Hematopoietic multipotent progenitor cell (in vitro differentiated cells): ENCODE measurements at places on chromosomes 3 and 15. TPM values are rescaled to one million over a fixed set of nuclear protein-coding genes. Genes with fewer than 3 reads are reported as not detected.

The FRMD5 gene
- not detected for total RNA-seq

The IL17RB gene
- total RNA-seq = under 0.01 TPM

The DAPK2 gene
- 0.81 TPM for total RNA-seq

The RNF13 gene
- total RNA-seq = 45.8 TPM

The TSPAN3 gene
- 182 TPM for total RNA-seq

The NTRK3 gene
- total RNA-seq = under 0.01 TPM

The IQCF5 gene
- total RNA-seq = 0.27 TPM

The MRPL3 gene
- 44.7 TPM for total RNA-seq

The ANKRD63 gene
- total RNA-seq = 1.1 TPM

The GRIP2 gene
- total RNA-seq = not detected

The CLK3 gene
- total RNA-seq = 117 TPM

The DIPK2A gene
- 47.1 TPM for total RNA-seq

DNA sequence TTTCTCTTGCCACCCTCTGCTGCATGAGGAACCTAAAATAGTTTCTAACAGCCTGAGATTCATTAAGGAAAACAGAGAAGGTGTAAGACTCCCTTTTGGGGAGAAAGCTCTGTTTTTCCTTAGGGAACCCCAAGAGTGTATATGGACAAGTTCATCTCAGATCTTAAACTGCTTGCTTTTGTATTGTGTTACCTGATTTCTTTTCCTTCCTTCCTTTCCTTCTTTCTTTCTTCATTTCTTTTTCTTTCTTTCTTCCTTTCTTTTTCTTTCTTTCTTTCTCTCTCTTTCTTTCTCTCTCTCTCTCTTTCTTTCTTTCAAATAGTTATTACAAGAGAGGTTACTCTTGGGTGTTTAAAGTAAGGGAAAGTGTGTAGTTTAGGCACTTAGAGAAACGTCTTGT, 5.3 kb upstream of the POC1A start:
- DNase-seq = no peak

DNA sequence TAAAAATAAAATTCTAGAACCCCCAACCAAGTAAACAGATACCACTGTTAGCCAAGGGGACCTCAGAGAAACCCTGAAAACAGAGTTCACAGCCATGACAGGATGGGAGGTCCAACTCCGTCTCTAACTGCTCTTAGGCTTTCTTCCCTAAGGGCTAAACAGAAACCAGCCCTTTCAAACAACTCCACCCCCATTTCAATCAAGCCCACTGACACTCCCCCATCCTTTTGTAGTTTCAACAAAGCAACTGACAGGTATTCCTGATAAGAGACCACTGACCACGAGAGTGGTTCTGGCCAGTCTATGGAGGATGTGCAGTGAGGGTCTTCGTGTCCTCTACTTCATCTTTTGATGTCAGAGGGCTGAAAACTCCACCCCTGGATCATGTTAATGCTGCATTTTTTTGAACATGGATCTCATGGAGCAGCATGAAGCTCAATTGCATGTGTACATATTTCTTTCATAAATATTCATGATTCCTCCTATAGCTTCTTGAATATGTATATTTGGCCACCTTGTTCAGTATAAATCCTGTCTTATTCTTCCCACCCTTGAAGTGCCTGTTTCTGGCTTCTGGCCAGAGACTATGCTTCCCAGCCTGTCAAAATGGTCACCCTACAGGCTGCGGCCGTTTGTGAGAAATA, 222.6 kb downstream of the OSBPL10 start:
- DNase-seq = no peak

GRCh38 chr3:170815936-170816335, 54.1 kb downstream of the RPL22L1 start:
- no peak for DNase-seq

DNA sequence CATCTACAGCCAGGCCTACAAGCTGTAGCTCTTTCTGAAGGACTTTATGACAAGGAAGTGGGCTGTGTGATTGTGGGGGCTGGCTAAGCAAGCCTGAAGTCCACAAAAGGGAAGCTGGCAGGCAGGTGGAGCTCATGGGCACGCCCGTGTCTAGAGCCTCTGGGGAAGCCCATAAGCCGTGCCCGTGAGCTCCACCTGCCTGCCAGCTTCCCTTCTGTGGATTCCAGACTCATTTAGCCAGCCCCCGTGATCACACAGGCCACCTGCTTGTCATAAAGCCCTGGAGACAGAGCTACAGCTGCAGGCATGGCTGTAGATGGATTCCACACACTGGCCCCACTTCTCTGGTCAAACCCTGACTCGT, 15.2 kb downstream of the EFCC1 start:
- peak; percentile 93 for DNase-seq

GRCh38 chr3:116005404-116005803, 382.1 kb downstream of the GAP43 start:
- no peak for DNase-seq

DNA sequence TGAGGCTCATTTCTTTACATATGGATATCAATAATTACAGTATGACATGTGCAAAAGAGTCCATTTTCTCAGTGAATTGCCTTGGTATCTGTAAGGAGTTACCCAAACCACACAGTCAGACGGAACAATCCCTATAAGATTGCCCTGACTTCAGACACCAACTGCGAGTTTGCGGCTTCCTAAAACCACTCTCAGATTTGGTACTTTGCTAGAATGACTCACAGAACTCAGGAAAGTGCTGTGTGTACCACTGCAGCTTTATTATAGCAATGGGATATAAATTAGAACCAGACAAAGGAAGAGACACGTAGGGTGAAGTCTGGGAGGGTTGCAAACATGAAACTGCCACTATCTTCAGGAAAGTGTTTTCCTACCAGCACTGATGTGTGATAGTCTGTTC, 45.8 kb upstream of the ATP13A3 start:
- no peak for DNase-seq

- DNase-seq = no peak
Observed at GRCh38 chr15:60128710-60129109, 124.6 kb downstream of the FOXB1 start.

DNA sequence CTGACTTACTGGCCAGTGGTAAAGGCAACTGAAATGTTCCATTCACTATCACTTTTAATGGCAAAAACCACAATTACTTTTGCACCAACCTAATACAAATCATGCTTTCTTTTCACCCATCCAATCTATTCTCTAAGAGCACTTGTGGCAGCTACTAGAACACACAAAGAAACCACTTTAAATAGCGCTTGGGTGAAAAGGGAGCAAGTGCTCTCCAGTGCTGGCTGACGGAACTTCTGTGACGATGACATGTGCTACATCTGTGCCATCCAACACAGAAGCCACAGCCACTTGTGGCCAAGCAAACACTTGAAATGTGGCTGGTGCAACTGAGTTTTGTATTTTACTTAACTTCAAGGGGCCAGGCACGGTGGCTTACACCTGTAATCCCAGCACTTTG, 18.9 kb downstream of the SH3BP5 start:
- DNase-seq = no peak

DNA sequence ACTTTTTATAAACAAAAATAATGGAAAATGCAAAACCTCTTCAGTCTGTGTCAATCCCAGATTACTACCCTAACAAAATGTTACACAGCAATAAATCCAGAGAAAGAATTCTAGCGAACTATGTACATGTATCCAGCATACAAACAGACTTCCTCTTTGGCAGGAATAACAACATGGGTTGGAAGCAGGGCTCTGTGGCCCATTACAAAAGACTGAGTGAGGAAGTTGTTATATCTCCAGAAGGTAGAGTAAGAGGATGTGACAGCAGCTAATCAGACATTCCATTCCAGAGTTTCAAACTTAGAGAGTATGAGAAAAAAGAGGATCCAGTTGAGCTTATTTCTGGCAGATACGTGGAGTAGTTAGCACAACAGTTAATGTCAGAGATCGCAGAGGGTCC, 294.0 kb upstream of the PLSCR5 start:
- no peak for DNase-seq

- no peak for DNase-seq
Observed at GRCh38 chr3:6679510-6679909, 181.4 kb upstream of the GRM7 start.
